GM13976 (cell line): ENCODE measurements at places on chromosomes 16 and 17.
A peak's percentile ranks its signal among the peaks of the same experiment; 100 is the strongest.

DNA sequence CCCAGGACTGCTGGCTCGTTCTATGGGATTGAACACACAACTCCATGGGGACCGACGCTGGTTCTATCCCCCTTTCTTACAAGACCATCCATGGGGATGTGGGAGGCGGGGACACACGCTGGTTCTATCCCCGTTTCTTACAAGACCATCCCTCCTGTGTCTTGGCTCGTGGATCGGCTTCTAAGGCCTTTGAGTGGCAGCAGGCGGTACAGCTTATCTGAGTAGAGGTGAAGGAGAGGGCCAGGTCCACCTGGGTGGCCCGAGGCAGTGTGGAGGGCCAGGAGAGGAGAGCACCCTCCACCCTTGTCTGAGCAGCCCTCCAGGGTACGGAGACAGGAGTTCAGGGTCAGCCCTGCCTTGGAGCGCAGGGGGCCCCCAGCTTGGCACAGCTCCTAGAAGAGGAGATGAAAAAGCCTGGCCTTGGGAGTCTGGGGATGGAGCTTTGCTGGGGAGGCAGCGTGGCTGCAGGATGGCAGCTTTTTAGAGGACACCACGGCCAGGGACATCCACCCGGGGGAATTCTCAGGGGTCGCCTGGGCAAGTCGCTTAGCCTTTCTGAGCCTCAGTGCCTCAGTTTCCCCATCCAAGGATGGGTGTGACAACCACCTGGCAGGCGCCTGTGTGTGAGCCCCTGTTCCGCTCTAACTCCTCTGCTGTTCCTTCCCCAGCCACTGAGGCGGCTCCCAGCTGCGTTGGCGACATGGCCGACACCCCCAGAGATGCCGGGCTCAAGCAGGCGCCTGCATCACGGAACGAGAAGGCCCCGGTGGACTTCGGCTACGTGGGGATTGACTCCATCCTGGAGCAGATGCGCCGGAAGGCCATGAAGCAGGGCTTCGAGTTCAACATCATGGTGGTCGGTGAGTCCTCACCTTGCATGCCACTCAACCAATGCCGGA lies 341.0 kb downstream of the SEC14L1 start:
- DNase-seq = no peak

GRCh38 chr16:74107795-74108610 lies 188.6 kb upstream of the PSMD7 start:
- peak; percentile 37 for DNase-seq

GRCh38 chr17:39210093-39210434 lies 10.0 kb downstream of the RPL19 start:
- no peak for DNase-seq

- DNase-seq = no peak
Measured at GRCh38 chr16:79557421-79557820, 43.1 kb downstream of the MAF start.

- DNase-seq = no peak
Measured at GRCh38 chr17:48348352-48348751, 81.7 kb downstream of the SKAP1 start.

- no peak for DNase-seq
Measured at GRCh38 chr17:35708951-35709350, 22.5 kb upstream of the RASL10B start.

GRCh38 chr16:89860747-89861304 lies 12.6 kb upstream of the TCF25 start:
- DNase-seq = peak; percentile 96

- no peak for DNase-seq
Measured at GRCh38 chr16:29975134-29975538, 1.5 kb downstream of the TAOK2 start.

GRCh38 chr17:40623419-40624210 lies 24.0 kb downstream of the SMARCE1 start:
- no peak for DNase-seq

DNA sequence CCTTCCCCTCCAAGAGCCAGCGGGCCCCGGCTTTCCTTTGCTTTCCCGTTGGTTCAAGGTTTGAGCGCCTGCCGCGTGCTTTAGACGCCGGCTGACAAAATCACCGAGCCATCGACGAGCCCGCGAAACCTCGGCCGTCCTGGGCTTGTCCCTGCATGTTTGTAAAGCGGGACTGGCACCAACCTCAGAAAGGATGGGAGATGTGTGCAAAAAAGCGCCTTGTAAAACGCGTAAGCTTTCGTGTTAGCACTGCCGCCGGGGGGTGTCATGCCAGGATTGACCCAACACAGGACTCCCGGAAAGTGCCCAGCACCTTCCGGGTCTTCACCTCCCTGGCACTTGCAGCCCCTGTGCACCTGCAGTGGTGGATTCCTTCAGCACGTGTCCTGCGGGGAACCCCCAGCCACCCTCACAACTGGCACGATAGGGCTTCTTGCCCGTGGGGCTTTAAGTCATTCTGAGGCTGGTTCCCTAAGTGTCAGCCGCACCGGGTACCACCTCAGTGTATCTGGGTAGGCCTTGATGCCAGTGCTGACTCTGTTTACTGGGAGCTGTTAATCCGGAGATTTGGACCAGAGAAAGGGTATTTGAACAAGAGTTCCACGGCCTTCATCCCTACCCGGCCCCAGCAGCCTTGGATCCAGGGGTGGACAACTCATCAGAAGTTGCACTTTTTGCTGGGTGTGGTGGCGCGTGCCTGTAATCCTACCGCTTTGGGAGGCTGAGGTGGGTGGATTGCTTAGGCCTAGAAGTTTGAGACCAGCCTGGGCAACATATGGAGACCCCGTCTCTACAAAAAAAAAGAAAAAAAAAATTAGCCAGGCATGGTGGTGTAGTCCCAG lies 817 bp downstream of the NDUFAF8 start:
- peak; percentile 64 for DNase-seq
